ENCODE measurements at places on chromosomes 1 and 21.

DNA sequence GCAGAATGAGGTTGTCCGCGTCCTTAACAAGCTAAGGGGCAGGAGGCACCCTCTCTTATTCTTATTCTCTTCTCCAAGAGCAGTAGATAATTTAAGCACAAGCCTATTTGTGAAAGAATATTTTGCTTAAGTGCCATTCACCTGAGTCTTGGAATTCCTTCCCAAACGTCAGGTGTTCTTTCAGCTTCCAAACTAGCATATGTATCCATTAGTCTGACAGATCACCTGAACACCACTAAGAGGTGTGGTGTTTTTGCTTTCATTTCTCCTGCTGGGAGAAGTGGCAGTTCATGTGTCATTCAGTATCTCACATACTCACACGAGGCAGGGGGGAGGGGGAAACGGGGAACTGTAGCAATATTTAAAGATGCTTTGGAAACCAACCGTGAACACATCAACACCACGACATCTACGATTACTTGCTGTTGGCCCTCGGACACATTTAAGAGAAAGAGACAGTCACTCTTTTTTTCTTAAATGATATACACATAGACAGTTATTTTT, 45.5 kb upstream of the RBM15 start:
- DNase-seq, result no peak

- no peak for DNase-seq
Measured at GRCh38 chr1:194503209-194503608, 1316.8 kb upstream of the B3GALT2 start.

- DNase-seq, result peak; percentile 27
Measured at GRCh38 chr1:34984435-34984792, 733 bp downstream of the TMEM35B start.

GRCh38 chr1:6256645-6257044, 4.3 kb downstream of the GPR153 start:
- no peak for DNase-seq

GRCh38 chr1:165455111-165455510, 10.2 kb upstream of the RXRG start:
- DNase-seq, result no peak

GRCh38 chr1:159869173-159869572, 6.7 kb upstream of the VSIG8 start:
- no peak for DNase-seq

- no peak for DNase-seq
Measured at GRCh38 chr1:15051882-15052528, 101.5 kb upstream of the TMEM51 start.

DNA sequence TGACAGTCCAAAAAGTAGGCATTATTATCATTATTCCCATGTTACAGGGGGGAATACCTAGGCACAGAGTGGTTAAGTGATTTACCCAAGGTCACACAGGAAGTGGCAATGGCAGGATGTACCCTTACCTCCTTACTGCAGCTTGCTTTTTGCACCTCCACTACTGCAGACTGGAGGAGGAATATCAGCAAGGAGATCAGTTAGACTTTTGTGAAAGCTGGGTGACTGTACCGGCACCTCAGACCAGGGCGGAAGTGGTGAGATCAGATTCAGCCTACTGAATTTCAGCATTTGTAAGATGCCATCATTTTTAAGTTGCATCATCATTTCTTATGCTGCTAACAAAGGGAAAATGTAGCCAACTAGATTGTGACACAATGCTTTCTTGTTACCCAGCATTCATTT, 4.5 kb downstream of the ADARB1 start:
- peak; percentile 64 for DNase-seq

- DNase-seq, result no peak
Measured at GRCh38 chr1:26314501-26314900, 3.3 kb upstream of the CD52 start.

GRCh38 chr1:154867841-154868605, 2.1 kb downstream of the KCNN3 start:
- DNase-seq, result no peak

DNA sequence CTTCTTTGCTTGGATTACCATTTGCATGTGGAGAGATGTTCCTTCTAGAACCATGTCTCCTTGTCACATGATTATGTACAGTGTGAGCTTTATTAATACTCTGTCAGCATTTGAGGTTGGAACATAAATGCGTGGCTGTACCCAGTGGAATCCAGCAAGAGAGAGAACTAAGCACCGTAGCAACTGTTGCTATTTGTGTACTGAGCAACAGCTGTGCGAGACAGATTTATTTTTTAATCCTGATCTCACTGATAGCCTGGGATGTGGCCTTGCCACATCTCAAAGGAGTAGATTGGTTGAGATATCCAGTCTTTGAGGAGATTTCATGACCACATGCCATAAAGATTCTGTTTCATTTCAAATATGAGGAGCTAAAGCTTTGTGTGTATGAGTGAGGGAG, 43.4 kb downstream of the KIF1B start:
- DNase-seq, result no peak

DNA sequence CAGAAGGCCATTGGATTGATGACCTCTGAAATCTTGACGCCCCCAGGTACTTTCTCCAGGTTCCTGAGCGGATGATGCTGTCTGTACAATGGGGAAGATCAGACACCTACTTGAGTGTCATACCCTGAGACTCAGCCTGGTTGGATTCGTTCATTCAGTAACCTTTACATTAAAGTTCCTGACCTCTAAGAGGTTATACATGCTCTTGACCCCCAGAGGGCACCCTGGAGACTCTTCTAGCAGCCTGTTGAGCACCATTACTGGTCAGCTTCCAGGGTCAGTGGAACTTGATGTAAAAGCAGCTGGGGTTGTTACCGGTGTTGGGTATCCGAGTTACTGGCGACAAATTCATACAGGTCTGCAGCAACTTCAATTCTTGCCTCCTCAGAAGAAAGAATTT, 114.3 kb upstream of the ZNF678 start:
- DNase-seq, result peak; percentile 34

- DNase-seq, result no peak
Measured at GRCh38 chr21:33640697-33641351, 717 bp downstream of the CRYZL1 start.

- no peak for DNase-seq
Measured at GRCh38 chr1:108691128-108691941, 775 bp upstream of the PRPF38B start.

- no peak for DNase-seq
Measured at GRCh38 chr1:51583532-51583931, 33.4 kb upstream of the OSBPL9 start.

GRCh38 chr1:111742938-111743549, 3.8 kb upstream of the INKA2 start:
- DNase-seq, result no peak

DNA sequence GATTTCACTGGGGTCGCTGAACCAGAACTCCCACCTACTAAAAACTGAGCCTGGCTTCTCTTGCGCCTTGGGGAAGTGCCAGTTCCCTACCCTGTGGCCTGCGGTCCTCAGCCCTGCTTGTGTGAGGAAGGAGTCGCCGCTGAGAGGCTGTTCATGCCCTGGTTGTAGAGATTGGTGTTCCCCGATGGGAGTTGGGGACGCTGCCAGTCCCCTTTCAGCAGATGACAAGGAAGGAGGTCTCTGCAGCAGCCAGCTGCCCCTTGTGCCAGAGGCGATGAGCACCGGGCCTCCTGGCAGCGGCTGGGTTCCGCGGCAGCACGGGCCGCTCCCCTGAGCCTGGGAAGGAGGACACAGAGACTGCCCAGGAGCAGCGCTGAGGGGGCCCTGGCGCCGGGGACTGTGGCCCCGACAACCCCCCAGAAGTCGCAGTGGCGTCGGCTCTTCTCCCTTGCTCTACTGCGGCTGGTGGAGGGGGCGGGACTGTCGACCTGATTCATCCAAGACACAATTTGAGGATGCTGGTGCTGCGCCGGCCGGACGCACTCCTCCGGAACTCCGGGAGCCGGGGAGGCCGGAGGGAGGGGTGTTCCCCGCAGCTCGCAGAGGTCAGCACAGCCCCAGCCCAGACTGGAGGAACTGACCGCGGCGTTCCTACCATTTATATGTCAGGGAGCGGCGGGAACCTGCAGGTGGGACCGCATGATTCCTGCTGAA, 12.0 kb upstream of the ADORA3 start:
- DNase-seq, result peak; percentile 51

All from CD4-positive, alpha-beta T cell (primary cell).